CD8-positive, alpha-beta memory T cell (primary cell): ENCODE measurements at places on chromosomes 4 and X. TPM values are rescaled to one million over a fixed set of nuclear protein-coding genes. Genes with fewer than 3 reads are reported as not detected.

Gene ATP11C
- polyA plus RNA-seq: 7.3 TPM

Gene NEIL3
- 0.32 TPM for polyA plus RNA-seq

Gene ARR3
- polyA plus RNA-seq: not detected

Gene CCNB3
- not detected for polyA plus RNA-seq

Gene DNAAF6
- polyA plus RNA-seq: not detected

Gene UGT8
- polyA plus RNA-seq: 0.30 TPM

Gene CXCL8
- not detected for polyA plus RNA-seq

Gene TMEM184C
- polyA plus RNA-seq: 26.8 TPM

Gene SYP
- polyA plus RNA-seq: 0.25 TPM

Gene YTHDC1
- 42.2 TPM for polyA plus RNA-seq

Gene CLCN4
- not detected for polyA plus RNA-seq

Gene DMP1
- polyA plus RNA-seq: not detected

Gene AWAT2
- not detected for polyA plus RNA-seq

Gene F11
- not detected for polyA plus RNA-seq

Gene NXF2B
- polyA plus RNA-seq: not detected

Gene SPANXN3
- not detected for polyA plus RNA-seq

Gene C4orf50
- polyA plus RNA-seq: 0.08 TPM
